ENCODE measurements at places on chromosomes 7 and 10.
A peak's percentile ranks its signal among the peaks of the same experiment; 100 is the strongest.

DNA sequence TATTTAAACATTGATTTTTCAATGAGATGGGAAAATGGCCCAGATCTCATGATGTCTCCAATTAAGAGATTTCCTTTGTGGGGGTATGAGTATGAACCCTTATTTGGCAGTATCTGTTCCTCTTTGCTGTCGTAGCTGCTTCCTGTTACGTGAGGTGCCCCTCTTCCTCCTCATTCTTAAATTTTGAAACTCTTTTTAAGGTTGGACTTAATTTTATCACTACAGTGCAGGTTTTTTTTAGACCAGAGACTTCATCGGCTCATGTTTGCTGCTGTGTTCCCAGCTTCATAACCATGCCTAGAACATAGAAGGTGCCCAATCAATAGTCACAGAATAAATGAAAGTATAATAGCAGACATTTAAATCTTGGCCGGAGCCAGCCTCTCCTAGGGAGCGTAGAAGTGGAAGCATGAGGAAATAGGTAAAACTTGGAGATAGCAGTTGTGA lies 2.4 kb downstream of the MIOS start:
- no peak for DNase-seq

DNA sequence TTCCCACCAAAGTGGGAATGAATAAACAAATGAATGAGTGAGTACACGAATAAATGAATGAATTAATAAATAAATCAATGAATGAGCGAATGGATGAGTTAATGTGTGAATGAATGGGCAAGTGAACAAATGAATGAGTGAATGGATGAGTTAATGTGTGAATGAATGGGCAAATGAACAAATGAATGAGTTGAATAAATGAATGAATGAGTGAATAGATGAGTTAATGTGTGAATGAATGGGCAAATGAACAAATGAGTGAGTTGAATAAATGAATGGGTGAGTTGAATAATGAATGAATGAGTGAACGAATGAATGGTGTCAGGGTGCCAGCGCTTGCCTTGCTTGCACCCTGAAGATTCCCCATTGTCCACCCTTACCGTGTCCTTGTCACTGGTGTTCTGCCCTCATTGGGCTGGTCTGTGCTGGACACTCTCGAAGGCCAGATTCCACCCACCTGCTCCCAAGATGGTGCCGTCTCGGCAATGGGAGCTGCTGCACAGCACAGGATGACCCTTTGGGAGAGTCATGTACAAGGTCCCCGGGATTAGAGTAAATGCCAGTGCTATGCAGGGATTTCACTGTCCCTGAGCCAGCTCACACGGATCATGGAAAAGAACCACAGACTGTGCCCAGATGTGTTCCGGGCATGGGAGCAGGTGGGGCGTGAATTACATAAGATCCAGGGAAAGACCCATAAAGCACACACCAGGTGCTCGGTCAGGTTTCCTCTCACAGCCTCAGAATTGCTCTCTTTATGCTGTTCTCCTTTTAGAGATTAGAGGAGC lies 83.2 kb downstream of the CAMK1D start:
- DNase-seq: no peak

- no peak for DNase-seq
Observed at GRCh38 chr10:855079-855478, 76.4 kb downstream of the LARP4B start.

DNA sequence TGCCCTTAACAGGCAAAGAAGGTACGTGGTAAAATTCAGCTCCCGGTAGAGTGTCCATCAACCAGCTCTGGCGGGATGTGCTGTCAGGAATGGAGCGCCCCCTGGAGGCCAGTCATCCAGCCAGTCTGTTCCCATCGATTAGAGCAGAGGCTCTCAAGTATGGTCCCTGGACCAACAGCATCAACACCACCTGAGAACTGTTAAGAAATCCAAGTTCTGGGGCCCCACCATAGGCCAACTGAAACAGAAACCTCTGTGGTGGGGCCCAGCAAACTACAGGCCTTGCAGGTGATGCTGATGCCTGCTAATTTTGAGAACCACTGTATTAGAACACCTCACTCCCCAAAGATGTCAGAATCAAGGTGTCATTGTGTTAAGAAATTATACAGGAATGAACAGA lies 109.2 kb downstream of the DPY19L1 start:
- peak; percentile 6 for DNase-seq

GRCh38 chr7:55144333-55145317 lies 125.8 kb downstream of the EGFR start:
- no peak for DNase-seq

GRCh38 chr7:99828811-99829210 lies 998 bp downstream of the CYP3A43 start:
- DNase-seq: no peak

GRCh38 chr7:132422502-132423111 lies 153.7 kb downstream of the PLXNA4 start:
- no peak for DNase-seq

DNA sequence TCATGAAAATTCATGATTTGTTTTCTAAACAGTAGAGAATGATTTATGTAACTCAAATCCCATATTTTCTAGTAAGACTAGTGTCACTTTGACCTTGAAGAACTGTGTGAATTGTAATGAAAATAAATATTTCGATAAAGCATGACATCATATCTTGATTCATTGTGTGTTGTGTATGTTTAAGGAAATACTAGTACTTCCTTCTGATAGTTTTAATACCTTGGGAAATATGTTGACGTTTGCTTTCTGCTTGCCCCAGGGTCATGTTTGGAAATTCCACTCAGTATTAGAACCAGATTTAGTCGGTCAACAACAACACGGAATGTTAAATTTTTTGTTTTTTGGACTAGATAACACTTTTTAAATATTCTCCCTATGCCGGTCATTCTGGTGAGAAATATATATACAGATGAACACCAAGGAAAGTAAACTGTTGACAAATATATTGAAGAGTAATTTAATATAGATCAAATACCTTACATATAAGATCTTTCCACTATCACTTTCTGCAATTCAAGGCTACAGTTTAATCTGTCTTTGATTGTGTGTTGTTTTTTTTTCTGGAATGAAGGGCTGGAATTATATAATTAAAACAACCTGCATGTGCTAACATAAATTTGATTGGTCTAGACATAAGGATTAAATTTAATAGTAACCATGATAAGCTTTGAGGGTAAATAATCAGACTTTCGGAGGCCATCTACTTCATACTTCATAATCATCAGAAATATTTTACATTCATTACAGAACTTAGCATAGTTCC lies 126.2 kb downstream of the MDFIC start:
- DNase-seq: no peak

DNA sequence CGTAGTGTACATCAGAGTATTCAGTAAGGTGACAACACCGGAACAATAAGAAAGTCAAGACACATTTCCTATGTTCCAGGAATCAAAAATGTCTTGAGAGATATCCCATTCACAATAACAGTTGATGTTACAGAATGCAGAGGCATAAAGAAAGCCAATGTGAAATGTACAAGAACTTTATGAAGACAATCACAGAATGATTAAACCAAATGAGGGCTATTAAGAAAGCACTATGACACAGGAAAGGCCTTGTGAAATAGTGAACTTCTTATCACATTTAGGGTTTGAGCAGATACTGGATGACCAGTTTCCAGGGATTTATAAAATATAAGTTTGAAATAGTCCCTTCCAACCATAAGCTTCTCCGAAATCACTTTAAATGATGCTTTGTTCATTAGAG lies 52.7 kb downstream of the VWDE start:
- no peak for DNase-seq

DNA sequence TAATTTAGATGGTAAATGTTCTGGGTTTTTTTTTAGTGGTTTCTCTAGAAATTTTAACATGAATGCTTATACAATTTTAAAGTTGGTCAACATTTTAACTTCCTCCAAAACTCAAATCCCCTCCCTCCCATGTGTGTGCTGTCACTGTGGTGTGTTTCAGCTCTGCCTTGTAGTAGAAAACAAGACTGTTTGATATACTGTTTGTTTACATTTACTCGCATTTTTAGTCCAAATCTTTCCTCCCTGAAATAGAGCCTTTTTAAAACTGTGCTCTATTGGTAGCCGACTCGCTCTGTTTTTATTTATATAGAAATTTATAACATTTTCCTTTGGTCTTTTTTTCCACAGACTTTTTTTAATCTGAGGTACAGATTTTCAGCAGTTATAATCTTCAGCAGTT lies 19.3 kb downstream of the PROSER2 start:
- DNase-seq: no peak

- DNase-seq: no peak
Observed at GRCh38 chr10:114680543-114681117, 22.6 kb upstream of the ABLIM1 start.

- DNase-seq: no peak
Observed at GRCh38 chr7:45036317-45036716, 36.3 kb downstream of the CCM2 start.

DNA sequence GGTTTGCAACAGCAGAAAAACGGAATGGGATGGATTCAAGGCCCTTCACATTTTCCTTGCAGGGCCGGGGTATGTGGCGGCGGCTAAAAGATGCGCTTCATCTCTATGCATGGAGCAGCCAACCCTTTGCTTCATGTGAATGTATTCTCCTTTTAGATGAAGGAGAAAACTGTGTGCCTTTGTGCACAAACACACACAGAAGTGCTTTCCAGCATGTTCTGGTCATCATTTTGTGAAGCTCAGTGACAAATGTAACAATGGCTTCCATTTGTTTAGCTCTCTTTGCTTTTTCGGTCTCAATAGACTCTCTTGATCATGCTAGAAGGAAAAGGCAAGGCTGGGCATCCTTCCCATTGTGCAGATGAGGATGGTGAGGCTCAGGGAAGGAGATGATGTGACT lies 161.7 kb upstream of the MKI67 start:
- no peak for DNase-seq

- DNase-seq: no peak
Observed at GRCh38 chr7:117296066-117296465, 26.8 kb downstream of the WNT2 start.

GRCh38 chr7:16939161-16939560 lies 57.4 kb upstream of the AGR3 start:
- DNase-seq: no peak

DNA sequence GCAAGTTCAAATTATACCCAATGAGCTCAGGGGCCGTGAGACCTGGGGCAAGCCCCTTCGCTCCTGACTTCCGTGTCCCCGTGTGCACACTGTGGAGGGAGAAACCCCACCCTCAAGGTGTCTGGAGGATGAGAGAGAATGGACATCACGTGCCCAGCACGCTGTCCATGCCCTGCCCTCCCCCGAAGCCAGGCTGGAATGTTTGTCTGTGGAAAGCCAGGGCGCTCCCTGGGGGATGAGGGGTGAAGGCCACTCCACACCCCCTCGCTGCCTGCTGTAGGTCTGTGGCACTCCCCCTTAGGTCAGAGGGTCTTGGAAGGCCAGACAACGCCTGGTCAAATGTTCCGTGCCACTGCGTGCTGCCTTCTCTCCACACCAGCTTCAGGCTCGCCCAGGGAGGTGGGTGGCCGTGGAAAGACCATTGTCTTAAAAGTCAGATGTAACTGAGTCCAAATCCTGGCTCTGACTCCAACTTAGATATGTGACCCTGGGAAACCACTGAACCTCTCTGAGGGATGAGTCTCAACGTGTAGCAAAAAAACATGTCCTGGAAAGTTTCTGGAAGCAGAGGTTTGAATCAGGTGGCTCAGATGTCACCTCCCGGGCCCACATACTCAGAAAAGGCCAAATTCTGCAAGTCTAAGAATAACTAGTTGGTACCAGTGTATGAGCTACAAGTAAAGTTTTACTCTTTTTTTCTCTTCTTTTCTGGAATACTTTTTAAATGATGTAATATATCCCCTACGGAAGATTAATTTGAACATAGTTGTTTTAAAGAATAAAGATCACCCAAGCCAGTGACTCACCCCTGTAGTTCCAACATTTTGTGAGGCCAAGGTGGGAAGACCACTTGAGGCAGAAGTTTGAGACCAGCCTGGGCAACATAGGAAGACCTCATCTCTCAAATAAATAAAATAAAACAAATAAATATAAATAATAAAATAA lies 24.9 kb downstream of the RCC1L start:
- no peak for DNase-seq

- DNase-seq: no peak
Observed at GRCh38 chr10:35565602-35566081, 39.5 kb upstream of the GJD4 start.

DNA sequence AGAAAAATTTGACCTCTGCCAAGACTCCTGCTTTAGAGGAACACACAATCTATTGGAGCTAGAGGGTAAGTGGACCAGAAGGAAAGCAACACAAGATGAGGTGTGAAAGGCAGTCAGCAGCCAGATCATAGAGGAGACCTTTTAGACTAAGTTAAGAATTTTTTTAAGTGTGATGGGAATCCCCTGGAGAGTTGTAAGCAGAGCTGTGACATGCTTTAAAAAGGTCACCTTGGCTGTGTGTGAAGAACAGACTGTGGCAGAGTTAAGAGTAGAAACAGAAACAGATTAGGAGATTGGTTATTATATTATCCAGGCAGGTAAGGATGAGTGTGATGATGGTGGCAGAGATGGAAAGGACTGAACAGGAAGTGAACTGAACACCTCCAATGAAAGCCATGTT lies 23.5 kb downstream of the CPEB3 start:
- DNase-seq: no peak

- DNase-seq: no peak
Observed at GRCh38 chr10:72076756-72077155, 11.6 kb downstream of the SPOCK2 start.

GRCh38 chr7:101411508-101411874 lies 48.8 kb downstream of the COL26A1 start:
- no peak for DNase-seq

GRCh38 chr7:112898432-112899290 lies 108.5 kb upstream of the TMEM168 start:
- DNase-seq: no peak

GRCh38 chr7:81155654-81156373 lies 237.0 kb upstream of the SEMA3C start:
- peak; percentile 46 for DNase-seq

DNA sequence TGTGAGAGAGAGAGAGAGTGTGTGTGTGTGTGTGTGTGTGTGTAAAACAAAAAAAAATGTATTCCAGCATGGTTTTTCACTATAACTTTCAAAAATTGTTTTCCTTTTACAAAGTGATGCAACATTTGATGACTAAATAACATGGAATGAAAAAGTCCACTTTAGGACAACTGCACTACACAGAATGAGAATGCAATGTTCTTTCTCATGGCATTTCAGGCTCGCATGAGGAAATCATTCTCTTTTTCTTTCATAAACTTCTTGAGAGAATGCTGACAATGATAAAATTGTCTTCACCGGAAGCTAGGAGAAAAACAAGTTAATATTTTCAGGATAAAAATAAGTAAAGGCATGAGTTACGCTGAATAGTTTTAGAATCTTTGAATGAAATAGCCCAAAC lies 53.7 kb downstream of the SLC16A12 start:
- no peak for DNase-seq

DNA sequence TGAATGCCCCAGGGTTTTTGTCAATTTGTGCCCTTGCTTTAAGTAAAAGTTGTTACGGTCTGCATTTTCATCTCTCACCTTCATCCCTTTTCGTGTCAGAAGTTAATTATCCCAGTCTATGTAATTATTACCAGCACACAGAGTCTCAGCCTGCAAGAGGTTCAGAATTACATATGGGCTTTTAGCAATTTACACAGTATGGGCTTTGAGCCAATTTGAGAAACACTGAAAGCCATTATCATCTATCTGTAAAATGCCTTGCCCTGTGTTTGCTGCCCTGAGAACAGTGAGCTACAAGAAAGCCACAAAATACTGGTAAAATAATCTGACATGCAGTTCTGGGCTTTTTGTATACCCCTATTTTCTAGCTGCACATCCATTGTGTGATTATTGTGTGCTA lies 125.6 kb upstream of the STEAP4 start:
- DNase-seq: peak; percentile 9

Data from right lung (tissue), 10 donors.